Fibroblast of skin of right biceps (primary cell): ENCODE measurements at places on chromosomes 2 and 18.

GRCh38 chr2:177256695-177257094, 7.8 kb downstream of the NFE2L2 start:
- DNase-seq: no peak

- no peak for DNase-seq
These were observed 173.7 kb downstream of the NR4A2 start for GRCh38 chr2:156158808-156159207.

GRCh38 chr2:218033590-218034496, 31.0 kb upstream of the TNS1 start:
- no peak for DNase-seq

- DNase-seq: no peak
These were observed 366.3 kb downstream of the SS18 start for GRCh38 chr18:25724121-25724520.

- no peak for DNase-seq
These were observed 7.4 kb downstream of the SOCS6 start for GRCh38 chr18:70296289-70296688.

GRCh38 chr2:65278531-65278981, 50.9 kb downstream of the ACTR2 start:
- DNase-seq: peak; percentile 61

DNA sequence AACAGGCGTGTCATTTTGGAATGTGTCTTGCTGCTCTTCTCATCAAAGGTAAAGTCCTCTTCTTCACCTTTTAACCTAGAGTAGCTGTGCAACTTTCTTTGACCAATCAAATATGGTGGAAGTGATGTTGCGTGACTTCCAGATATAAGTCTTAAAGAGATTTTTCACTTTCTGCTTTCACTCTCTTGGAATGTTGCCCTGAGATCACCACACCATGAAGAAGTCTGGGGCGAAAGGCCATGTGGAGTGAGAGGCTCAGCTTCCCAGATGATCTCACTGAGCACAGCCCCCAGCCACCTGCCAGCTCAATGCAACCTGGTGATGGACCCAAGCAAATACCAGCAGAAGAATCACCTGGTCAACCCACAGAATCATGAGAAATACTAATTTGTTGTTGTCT, 7.1 kb upstream of the GALNT3 start:
- DNase-seq: no peak
